ENCODE measurements at places on chromosomes 7 and 10. TPM values are rescaled to one million over a fixed set of nuclear protein-coding genes. Genes with fewer than 3 reads are reported as not detected.

DNA sequence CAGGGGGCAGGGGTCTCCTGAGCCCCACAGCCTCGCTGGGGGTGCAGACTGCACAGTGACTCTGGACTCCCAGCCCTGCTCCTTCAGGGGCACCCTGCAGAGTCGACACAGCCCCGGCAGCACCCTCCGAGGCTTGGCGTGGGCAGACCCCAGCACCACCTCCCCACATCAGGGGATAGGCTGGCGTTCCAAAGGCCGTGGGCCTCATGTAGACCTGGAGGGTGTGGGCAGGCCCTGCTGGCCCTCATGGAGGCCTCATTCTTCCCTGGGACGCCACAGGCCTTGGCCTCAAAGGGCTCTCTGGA, 265.9 kb downstream of the ELFN1 start:
- no peak for DNase-seq

DNA sequence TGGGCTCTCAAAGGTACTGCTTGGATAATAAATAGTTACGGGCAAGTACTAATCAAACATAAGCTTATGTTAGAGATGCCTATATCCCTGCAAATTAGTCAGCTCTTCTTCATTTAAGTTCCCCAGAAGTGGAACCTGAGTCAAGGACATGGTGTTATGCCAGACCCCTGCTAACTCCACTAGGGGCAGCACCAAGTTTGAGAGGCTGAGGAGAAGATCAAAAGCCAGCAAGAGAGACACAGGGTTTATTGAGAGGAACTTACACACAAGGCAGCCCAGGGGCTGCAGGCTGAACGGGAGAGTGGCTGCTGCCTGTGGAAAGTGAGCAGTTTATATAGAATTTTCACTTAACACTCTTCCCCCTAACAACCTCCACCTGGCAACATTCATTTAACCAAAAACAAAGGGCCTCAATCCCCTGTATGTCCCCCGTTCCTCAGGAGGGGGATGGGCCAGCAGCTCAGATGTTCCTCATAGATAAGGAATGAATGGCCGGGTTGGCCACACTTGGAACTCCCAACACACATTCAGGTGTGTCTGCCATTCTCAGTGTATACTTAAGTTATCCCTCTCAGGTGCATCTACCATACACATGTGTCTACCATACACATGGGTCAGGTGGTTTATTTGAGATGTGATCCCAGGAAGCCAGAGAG, 62.6 kb upstream of the GHITM start:
- no peak for DNase-seq

DNA sequence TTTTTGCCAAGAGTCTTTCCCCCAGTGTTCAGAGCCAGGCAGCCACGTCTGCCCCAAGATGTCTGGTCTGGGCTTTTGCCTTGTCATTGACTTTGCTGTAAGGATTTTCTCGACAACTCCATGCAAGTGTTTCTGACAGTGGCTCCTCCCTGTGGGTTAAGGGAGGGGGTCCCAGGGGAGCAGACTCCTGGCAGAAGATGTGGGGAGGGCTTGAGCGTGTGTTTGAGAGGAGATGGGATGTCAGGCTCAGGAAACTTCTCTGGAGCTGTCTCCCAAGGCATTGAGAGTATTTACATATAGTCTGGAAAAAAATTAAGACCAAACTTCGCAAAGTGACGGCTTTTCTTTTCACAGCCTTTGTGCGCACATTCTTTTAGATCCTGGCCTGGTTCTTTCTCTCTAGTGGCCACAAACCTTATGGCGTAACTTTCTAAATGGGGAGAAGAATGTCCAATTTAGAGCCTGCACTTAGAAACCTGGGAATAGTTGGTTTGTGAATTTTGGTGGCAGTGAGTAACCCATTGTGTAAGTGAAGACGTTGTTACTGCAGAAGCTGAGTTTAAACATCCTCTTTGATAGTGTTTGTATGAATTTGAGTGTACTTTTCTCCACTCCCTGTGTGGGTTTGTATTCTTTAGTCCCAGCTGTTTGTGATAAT, 201.5 kb downstream of the LRMDA start:
- DNase-seq, result no peak

GRCh38 chr10:1382711-1383110, 326.5 kb downstream of the WDR37 start:
- DNase-seq, result peak; percentile 40

- no peak for DNase-seq
Observed at GRCh38 chr10:129888784-129889616, 75.1 kb downstream of the EBF3 start.

DNA sequence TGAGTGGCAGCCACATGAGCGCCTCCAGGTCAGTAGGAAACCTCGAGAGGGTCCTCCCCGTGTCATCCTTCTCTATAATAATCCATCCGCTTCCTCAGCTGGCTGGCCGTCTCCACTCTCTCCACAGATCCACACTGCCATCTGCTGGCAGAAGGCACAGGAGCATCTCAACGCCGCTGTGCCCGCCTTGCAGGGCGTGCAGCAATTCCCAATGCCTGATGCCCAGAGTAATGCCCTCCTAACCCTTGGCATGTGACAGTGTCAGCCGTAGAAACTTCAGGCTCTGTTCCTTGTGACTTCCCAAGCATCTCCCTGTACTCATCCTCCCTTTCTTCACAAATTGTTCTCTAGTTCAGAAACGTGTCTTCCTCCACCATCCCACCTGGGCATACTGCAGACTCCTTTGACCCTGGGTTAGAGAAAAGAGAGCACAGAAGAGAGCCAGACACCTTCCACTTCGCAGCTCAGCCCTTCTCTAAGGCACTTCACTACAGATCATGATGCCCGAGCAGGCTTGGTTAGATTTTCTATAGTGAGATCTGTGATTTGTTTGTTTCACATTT, 70.8 kb downstream of the XPNPEP1 start:
- no peak for DNase-seq

DNA sequence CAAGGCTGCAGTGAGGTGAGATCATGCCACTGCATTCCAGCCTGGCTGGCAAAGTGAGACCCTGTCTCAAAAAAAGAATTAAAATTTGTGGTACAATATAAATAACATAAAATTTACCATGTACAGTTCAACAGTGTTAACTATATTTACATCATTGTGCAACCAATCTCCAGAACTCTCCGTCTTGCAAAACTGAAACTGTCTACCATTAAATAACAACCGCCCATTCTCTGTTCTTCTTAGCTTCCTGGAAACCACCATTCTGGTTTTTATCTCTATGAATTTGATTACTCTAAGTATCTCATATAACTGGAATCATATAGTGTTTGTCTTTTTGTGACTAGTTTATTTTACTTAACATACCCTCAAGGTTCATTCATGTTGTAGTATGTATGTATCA, 167.6 kb downstream of the AUTS2 start:
- DNase-seq, result no peak

DNA sequence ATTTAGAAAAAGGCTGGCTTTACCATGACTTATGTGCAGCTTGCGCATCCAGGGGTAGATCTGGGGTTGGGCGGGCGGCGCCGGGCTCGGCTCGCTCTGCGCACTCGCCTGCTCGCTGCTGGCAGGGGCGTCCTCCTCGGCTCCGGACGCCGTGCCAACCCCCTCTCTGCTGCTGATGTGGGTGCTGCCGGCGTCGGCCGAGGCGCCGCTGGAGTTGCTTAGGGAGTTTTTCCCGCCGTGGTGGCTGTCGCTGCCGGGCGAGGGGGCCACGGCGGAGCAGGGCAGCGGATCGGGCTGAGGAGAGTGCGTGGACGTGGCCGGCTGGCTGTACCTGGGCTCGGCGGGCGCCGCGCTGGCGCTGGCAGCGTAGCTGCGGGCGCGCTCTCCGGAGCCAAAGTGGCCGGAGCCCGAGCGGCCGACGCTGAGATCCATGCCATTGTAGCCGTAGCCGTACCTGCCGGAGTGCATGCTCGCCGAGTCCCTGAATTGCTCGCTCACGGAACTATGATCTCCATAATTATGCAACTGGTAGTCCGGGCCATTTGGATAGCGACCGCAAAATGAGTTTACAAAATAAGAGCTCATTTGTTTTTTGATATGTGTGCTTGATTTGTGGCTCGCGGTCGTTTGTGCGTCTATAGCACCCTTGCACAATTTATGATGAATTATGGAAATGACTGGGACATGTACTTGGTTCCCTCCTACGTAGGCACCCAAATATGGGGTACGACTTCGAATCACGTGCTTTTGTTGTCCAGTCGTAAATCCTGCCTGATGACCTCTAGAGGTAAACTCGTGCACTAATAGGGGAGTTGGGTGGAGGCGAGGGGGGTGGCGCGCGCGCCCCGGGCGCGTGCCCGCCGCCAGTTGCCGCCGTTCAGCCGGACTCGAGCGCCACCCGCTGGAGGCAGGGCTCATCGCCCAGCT, at the start of gene HOXA5:
TSS of gene HOXA5 (minus strand) at position 659 of the 927 bp plus-strand sequence. CDS start at position 585, 74 bp downstream.
- peak; percentile 94 for DNase-seq

- no peak for DNase-seq
Observed at GRCh38 chr7:31595390-31595789, 81.5 kb downstream of the ITPRID1 start.

GRCh38 chr7:73308074-73308664, 457 bp downstream of the NSUN5 start:
- DNase-seq, result no peak

DNA sequence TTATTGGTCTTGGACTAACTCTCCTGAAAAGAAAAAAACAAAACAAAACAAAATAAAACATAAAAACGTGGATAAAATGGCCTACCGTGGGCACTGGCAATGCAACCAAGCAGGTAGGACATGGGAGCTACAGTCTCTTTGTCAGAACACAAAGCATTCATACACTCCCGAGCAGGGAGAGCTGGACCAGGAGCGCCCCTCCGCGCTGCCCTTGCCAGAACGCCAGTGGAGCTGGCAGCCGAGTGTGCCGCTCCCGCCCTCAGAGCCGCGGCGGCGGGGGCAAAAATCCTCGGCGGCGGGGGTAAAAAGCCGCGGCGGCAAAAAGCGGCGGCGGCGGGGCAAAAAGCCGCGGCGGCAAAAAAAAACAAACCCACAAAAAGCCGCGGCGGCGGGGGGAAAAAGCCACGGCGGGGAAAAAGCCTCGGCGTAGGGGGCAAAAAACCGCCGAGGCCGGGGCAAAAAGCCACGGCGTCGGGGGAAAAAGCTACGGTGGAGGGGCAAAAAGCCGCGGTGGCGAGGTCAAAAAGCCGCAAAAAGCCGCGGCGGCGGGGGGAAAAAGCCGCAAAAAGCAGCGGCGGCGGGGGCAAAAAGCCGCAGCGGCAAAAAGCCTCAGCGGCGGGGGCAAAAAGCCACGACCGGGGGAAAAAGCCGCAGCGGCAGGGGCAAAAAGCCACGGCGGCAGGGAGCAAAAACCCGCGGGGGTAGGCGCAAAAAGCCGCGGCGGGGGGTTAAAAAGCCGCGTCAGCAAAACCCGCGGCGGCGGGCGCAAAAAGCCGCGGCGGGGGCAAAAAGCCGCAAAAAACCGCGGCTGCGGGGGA, 418.1 kb downstream of the ZNF716 start:
- DNase-seq, result no peak

DNA sequence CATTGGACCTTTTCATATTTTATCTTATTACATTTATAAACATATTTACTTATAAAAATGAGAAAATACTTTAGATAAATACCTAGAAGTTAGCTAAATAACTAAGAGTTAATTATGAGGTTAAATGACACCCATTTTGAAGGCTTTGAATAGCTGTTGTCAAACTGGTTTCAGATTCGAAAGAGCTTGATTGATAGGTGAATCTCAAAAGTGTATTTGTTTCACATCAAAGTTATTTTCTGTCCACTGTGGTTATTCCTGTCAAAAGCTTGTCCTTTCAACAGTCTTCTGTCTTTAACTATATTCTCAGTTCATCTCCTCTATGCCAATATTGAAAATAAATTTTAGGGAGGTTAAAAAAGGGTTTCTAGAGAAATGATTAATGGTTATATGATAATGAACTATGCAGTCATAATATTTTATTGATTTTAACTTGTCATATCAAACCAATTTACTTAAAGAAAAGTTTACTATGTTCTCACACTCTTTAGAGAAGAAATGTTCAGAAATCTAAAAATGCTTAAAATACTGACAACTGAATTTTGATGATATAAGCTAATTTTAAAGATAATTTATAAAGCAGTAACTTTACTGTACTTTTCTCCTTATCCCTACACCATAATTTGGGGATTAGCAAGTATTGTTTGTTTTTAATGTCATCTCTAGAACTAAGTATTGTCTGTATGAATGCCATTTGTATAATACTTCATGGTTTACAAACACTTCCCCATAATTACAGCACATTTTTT, 72.0 kb upstream of the FOXP2 start:
- DNase-seq, result no peak

DNA sequence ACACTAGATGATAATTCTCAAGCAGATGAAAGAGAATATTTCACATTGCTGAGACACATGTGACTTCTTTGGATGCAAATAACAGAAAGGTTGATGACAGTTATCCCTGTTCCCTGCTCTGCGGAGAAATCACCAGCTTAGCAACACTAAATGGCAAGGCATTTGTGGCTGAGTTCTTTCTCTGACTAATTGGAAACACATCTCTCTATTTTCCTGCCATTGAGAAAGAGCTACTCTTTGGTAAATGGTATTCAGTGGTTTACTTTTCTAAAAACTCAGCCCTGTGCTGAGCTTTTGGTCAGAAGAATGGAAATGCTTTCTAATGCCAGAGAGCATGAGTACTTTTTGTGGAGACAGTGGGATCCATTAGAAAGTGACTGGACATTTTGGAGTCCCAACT, 771.4 kb downstream of the LRMDA start:
- no peak for DNase-seq

DNA sequence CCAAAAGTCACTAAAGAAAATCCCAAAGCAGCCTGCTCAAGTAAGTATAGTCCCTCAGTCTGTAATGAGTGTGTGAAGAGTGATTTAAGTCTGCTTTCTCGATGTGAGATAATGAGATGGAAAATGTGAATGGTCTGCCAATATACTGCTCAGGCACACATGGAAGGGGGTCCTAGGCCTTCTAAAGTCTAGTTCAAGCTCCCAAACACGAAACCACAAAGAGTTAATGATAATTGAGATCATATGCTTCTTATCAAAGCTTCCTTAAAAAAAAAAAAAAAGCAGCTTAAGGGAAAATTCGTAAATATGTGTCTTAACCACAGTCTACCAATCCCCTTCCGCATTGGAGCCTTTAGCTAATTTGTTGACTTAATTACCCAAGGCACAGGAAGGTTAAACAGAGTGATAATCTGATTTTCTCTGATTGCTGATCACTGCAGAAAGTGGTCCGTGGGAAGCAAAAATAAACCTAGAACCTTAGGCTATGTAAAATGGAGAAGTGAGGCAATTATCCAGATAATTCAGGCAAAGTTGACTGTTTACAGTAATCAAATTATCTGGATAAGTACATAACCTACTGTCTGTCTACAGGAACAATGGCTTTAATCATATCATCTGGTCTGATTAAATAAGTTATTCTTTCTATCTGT, 172.9 kb downstream of the MBL2 start:
- DNase-seq, result no peak

GRCh38 chr7:30146127-30146612, 11.4 kb downstream of the MTURN start:
- no peak for DNase-seq

- DNase-seq, result no peak
Observed at GRCh38 chr7:151825721-151826120, 51.2 kb downstream of the PRKAG2 start.

GRCh38 chr7:2191016-2191415, 41.7 kb downstream of the MAD1L1 start:
- no peak for DNase-seq

- DNase-seq, result no peak
Observed at GRCh38 chr7:150342121-150342408, 636 bp upstream of the RARRES2 start.

Gene CCDC136
- 0.64 TPM for total RNA-seq

Gene NEURL1
- not detected for total RNA-seq

Gene PHYHIPL
- total RNA-seq, result not detected

Gene AKR1C4
- total RNA-seq, result not detected

Gene H2BK1
- not detected for total RNA-seq

Gene LRGUK
- total RNA-seq, result not detected

Gene ZNF777
- 13.4 TPM for total RNA-seq

Gene RPA3
- total RNA-seq, result 0.96 TPM
